Epithelial cell of proximal tubule (primary cell): ENCODE measurements at places on chromosomes 12 and 14. TPM values are rescaled to one million over a fixed set of nuclear protein-coding genes. Genes with fewer than 3 reads are reported as not detected.

KRT73 gene
- not detected in 2 replicates for total RNA-seq

COQ6 gene
- 27.3 and 38.1 TPM in 2 replicates for total RNA-seq

A2ML1 gene
- total RNA-seq = 0.22 TPM in 1 of 2 replicates, not detected in the other

POLR3B gene
- 8.6 and 9.5 TPM in 2 replicates for total RNA-seq

DPPA3 gene
- not detected in 2 replicates for total RNA-seq

GUCY2C gene
- total RNA-seq = not detected in 2 replicates

SOAT2 gene
- total RNA-seq = not detected in 2 replicates

METTL25 gene
- 4.7 and 8.8 TPM in 2 replicates for total RNA-seq

NPC2 gene
- 229 and 281 TPM in 2 replicates for total RNA-seq

NUAK1 gene
- total RNA-seq = 15.6 and 34.5 TPM in 2 replicates

HIP1R gene
- total RNA-seq = 66.4 and 91.0 TPM in 2 replicates

RNF212B gene
- not detected in 2 replicates for total RNA-seq

CHST11 gene
- total RNA-seq = 33.8 and 44.3 TPM in 2 replicates

RTL1 gene
- total RNA-seq = 0.06 TPM in 1 of 2 replicates, not detected in the other

TRPV4 gene
- 1.4 and 2.2 TPM in 2 replicates for total RNA-seq

NEUROD4 gene
- total RNA-seq = not detected in 2 replicates

PRPH gene
- 1.1 TPM in 1 of 2 replicates, not detected in the other for total RNA-seq

INHBC gene
- not detected in 2 replicates for total RNA-seq

FOXA1 gene
- 8.2 and 9.1 TPM in 2 replicates for total RNA-seq

NKX2-1 gene
- total RNA-seq = not detected in 2 replicates

SLC25A21 gene
- total RNA-seq = 0.81 and 1.5 TPM in 2 replicates

SLC7A7 gene
- total RNA-seq = 3.5 and 5.6 TPM in 2 replicates
